Activated CD8-positive, alpha-beta T cell treated with anti-CD3 and anti-CD28 coated beads, Interleukin-2, amount 10 ng/mL, durations not matched to agents 7 days and 5 days (primary cell): ENCODE measurements at places on chromosomes 1 and 21.

DNA sequence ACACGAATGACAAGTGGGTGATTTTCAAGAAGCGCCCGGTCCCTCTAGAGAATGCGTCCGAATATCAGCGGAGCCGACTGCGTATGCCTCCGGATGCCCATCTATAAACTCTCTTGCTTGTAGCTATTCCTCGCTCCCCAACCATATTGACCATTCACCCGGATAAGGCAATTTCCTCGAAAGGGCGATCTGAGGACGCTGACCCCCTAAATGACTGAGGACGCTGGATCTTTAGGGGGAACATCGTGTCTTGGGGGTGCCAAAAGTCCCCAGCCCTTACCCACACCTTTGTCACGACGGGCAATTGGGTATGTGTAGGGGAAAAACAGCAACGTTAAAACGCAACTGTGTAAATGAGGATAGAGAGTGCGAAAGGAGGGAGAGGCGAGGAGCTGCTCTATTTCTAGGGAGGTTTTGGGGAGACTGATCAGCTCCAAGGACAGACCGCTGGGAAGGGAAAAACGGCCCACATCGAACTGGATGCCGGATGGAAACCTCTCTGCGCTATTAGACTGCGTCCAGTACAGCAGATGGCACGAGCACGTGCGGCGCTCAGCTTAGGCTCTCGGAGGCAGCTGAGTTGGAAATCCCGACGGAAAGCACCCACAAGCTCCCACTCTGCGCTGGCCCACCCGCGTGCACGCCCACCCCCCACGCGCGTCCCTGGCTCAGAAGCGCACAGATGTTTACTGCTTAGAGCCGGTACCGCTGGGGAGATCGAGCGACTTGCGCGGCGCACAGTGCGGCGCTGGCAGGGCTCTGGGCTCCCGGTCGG lies 2.9 kb upstream of the PRRX1 start:
- DNase-seq, result no peak

DNA sequence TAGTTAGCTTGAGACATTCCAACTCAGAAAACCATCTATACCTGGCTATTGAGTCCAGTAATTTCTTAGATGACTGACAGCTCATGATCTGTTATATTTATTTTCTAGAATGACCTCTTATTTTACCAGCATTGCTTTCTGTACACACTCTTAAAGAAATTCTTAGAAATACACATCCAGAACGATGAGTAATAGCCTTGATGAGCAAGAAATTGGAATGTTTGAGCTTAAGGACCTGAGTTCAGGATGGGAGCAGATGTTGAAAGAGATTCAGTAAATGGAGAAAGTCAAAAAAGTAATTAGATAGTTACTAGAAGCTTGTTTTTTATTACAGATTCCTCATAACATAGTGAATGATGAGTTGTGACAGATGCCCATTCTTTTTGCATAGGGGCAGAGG lies 11.7 kb downstream of the PYHIN1 start:
- DNase-seq, result no peak

GRCh38 chr1:241022366-241022765 lies 334.6 kb downstream of the RGS7 start:
- no peak for DNase-seq

DNA sequence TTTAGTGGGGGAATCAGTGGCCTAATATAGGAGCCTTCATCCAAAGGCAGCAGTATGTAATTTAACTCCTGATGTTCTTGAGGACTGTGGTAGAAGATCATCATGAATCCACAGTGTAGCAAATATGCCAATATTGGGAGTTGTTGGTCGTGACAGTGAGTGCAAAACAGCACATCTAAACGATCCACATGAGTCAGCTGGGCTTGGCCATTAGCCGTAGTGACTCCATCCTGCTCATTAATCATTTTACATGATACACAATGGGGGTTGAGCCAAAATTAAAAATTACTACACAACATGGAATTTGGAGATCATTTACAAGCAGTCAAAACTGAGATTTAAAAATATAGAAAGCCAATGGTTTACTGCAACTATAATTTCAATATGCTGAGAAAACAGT lies 653.9 kb upstream of the CAMK1G start:
- no peak for DNase-seq

- DNase-seq, result no peak
Measured at GRCh38 chr1:178945763-178946266, 74.9 kb upstream of the ANGPTL1 start.

- DNase-seq, result no peak
Measured at GRCh38 chr1:222665964-222666363, 46.3 kb downstream of the AIDA start.
